ENCODE measurements at places on chromosomes 16 and 17. TPM values are rescaled to one million over a fixed set of nuclear protein-coding genes. Genes with fewer than 3 reads are reported as not detected.

DNA sequence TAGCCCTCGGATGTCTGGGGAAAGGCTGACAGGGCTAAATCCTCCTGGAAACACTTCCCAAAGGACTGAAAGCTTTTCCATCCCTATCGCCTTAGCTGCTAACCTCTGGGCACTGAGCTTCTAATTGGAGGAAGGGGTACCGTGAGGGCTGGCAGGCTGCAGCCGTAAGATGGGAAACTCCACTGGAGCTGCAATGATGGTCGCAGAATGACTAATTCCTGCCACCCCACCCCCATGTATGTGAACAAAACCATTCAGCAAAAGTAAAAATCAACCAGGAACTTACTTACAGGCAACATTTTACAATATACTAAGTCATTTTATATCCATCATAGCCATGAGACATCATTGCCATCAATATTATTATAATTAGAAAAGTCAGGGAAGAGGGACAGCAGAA, 133.3 kb downstream of the ABCC12 start:
- DNase-seq = no peak

DNA sequence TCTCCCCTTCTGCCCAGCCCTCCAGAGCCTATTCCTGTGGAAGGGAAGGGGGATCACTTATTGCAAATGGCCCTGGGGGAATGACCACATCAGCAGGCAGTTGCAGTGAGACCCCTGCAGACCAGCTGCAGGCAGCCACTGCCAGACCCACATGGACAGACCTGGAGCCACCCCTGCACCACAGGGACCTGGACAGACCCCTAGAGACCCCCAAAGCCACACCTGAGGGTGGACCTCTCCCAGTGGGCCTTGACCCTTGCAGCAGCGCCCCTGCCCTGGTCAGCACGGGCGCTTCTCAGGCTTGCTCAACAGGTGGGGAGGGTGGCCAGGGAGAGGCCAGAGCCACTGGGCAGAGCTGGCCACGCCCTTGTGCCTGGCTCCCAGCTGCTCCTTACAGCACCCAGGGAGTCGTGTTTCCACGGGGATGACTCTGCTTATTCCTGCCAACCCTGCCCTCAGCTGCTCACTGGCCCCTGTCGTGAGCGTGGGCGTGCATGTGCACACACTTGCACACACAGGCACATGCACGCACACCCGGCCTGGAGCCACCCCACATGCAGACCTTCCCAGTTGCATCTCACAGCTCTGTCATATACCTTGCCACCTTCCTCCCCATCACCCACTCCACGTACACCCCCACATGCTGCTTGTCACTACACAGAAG, 1.3 kb upstream of the SCN4A start:
- DNase-seq = no peak

DNA sequence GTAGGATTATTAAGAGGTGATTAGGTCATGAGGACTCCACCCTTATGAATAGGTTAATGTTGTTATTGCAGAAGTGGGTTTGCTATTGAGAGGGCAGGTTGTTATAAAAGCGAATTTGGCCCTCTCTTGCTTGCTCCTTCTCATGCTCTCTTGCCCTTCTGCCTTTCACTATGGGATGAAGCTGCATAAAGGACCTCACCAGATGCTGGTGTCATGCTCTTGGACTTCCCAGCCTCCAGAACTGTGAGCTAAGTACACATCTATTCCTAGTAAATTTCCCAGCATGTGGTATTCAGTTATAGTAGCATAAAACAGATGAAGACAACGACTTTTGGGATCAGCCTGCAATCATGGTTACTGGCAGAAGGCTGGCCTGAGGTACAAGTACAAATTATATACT, 41.4 kb upstream of the FBXO47 start:
- no peak for DNase-seq

GRCh38 chr16:50539822-50540710, 8.1 kb upstream of the NKD1 start:
- DNase-seq = no peak

GRCh38 chr17:70780031-70780430, 610.7 kb downstream of the KCNJ2 start:
- DNase-seq = no peak

DNA sequence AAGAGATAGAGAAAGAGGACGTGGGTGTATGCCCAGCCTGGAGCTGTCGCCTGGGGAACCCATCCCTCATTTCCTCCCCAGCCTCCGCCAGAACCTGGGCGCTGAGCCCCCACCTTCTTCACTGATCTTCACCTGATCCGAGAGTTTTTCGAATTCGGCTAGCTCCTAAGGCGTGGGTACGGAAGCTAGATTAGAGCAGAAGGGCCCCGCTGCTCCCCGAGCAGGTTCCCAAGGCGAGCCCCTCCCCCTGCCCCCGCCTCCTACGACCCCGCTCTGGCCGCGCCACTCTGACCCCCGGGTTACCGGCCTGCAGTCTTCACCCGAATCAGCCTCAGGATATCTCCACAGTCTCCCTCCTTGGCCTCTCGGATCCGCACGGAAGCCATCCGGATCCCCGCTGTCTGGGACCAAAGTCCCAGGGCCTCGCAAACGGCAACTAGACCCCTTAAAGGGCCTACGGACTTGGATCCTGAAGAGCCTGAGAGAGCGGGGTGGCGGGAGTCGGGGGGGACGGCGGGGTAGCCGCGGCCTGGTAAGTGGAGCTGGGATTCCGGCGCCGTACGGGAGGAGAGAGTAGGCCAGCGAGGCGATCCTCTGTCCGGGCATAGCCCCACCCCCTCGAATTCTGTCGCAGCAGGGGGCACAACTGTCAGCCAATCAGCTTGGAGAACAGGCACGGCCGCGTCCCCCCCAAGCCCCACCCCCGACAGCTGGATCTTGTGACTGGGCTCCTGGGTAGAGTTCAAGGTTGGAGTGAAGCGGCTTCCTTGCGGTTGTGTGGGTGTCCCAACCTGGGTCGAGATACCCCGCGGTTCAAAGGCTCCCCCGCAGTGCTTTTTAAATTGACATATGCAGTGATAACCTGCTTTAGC, at the start of gene SAT2:
Gene SAT2, minus strand, starts transcription at position 572 of the 872 bp plus-strand sequence. Its CDS starts 186 bp downstream, at position 386.
- DNase-seq = peak; percentile 87

- no peak for DNase-seq
Measured at GRCh38 chr17:7019839-7020519, 2.9 kb upstream of the BCL6B start.

Gene KRTAP1-5
- polyA plus RNA-seq = not detected

Gene PITPNM3
- not detected for polyA plus RNA-seq

Gene SNX20
- 30.9 TPM for polyA plus RNA-seq

Gene PRSS8
- not detected for polyA plus RNA-seq
